ENCODE measurements at places on chromosomes 11 and 22.
A peak's percentile ranks its signal among the peaks of the same experiment; 100 is the strongest.

DNA sequence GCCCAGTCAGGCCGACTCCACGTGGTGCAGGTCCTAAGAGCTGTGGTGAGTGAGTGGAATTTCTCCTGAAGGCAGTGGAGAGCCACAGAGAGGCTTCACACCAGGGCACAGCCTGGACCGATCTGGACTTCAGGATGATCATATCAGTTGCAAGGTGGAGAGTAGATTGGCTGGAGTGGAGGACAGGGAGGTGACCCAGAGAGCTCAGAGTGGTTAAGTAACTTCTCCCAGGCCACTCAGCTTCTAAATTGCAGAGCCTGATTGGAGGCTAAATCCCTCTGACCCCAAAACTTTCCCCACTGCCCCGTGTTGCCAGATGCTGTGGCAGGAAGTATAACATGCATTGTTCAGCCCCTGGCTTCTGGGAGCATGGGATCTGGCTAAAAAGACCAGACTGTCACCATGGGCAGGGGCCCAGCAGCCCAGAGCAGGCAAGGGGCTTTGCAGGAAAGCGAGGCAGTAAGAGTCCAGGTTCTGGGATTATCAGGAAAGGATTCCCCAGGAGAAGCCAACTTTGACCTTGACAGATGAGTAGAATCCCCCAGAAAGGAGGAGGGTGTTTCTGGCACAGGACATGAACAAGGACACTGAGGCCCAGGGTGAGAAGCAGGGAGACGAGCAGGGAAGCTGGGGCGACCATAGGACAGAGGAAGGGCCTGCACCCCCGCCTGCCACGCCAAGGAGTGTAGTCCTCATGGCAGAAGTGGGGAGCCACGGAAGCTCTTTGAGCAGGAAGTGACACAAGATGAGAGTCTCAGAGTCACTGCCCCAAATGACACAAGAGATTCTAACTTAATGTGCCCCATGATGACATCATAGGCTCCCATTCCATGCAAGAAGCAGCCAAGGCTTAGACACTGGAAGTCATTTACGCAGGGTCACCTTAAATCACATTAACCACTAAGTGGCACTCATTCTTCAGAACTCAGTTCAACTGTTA is 4.8 kb downstream of the SLC35C1 start:
- no peak for DNase-seq

DNA sequence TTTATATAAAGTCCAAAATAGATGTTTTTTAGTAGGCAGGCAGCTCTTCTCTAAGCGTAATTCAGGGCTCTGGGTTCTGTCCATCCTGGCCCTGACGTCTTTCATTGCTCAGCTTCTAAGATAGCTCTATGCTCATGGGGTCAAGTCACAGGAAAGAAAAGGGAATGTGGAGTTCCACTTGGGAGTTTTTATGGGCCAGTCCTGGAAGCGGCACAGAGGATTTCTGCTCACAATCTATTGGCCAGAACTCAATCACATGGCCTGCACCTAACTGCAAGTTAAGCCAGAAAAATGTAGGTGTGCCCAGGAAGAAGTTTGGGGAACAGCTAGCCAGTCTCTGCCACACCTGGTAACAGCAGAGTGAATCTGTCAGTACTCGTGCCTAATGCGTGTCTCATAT is 7.4 kb upstream of the ZBTB16 start:
- DNase-seq = no peak

GRCh38 chr11:67404515-67405195 is 772 bp downstream of the TBC1D10C start:
- DNase-seq = peak; percentile 25

DNA sequence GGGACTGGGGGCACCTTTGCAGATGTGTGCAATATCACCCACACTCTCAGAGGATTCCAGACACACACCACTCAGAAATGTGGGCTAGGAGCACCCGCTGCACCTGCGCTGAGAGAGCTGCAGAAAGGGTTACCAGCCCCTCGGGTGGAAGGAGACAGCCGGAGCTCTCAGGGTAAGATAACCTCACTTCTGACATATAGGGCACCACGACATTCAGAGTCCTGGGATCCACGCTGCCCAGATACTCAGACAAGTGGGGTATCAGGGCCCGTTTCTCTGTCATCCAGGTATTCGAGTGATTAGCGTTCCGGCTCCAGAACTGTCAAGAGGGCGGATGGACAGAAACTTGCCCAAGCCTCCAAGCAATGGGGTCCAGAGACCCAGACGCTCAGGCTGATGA is 6.2 kb upstream of the SYT8 start:
- no peak for DNase-seq

DNA sequence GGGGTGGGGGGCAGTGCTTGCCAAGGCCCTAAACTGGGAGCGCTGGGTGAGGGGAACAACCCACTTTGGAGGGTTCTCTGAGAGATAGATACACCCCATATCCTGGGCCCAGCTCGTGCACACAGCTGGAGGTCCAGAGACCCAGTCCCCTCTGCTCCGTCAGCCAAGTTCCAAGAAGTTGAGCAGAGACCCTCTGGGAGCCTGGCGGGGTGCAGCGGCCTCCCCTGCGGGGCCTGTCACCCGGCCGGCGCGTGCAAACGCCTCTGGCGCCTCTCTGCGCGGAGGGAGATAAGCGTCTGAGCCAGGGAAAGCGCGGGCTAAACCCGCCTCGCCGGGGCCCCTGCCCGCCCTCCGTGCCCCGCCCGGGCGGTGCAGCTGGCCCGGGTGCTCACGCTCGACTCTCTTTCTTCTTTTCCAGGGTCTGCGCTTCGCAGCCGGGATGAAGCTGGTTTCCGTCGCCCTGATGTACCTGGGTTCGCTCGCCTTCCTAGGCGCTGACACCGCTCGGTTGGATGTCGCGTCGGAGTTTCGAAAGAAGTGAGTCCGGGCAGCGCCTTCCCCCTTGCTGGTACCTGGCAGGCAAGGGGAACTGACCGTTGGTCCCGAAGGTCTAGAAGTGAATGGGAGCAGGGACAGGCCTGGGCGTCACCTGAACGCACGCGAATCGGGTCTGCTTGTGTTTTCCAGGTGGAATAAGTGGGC is 540 bp downstream of the ADM start:
- no peak for DNase-seq

GRCh38 chr22:26846645-26847044 is 189.3 kb downstream of the MIAT start:
- DNase-seq = no peak

GRCh38 chr11:12516387-12517105 is 139.2 kb downstream of the PARVA start:
- no peak for DNase-seq

GRCh38 chr11:2686360-2687222 is 13.2 kb downstream of the KCNQ1OT1 start:
- no peak for DNase-seq

DNA sequence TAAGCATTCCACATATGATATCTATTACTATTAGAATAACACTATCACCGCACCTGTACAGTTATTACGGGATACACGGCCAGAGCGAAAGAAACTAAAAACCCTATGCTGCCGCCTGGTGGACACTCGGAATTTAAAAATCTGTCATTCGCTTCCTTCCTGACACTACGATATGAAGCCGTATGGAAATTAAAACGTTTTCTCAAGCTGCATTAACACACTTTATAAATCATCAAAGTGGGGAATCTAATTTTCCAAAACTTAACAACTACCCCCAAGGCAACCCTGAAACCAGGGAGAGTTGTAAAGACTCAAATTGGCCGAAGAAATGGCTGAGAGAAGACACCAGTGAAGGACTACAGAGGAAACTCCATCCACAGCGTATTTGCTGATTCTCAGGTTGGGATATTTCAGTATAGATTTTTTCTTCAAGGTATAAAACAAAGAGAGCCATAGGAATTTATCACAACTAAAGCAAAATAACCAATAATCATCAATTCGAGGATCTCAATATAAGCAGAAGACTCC is 1.4 kb downstream of the CCDC73 start:
- no peak for DNase-seq

DNA sequence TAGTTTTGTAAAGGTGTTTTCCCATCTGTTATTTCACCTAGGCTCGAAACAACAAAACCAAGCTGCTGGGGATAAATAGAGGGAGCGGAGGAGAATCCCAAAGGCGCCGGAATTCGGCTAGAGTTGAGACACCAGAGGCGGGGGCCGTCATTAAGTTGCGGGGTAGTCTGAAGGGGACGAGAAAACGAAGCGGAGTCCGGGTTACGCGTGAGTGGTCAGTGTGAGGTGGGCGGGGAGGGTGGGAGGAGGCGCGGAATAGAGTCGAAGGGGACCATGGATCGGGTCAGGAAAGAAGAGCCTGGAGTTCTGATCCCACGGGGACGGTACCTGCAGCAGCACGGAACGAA is 361 bp downstream of the SRPRA start:
- no peak for DNase-seq

DNA sequence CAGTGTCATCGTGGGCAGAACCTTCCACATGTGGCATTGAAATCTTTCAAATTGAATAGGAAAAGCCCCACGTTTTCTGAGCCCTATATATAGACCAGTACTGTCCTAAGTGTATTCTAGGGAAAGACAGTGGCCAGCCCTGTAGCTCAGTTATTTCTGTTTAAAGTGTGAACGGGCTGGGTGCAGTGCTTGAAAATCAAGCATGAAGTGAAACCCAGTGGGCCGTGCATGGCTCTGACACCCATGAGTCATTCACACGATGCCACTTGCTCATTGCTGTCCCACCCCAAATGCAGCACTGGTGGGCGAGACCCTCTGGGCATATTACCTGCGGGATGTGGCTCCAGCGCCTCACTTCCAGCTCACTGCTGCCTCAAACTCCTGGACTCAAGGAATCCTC is 29.8 kb upstream of the CCDC188 start:
- DNase-seq = no peak

DNA sequence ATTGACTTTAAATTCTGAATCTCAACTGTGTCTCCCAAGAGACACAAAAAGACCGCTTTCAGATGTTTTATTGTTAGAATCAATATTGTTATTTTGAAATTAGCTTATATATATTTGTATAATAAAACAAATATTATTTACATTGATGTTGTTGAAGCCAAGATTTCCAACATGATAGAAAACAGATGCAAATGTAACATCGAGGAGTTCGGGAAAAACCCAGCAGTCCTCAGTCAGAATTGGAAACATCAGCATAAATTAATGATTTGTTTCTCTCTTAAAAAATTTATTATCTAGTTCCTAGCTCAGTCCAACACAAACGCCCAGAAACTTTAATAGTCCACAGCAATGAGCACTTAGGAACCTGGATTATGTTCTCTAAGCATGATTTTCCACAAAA is 1330.4 kb downstream of the TBC1D22A start:
- no peak for DNase-seq

GRCh38 chr22:19226428-19226827 is 47.9 kb upstream of the SLC25A1 start:
- no peak for DNase-seq

- no peak for DNase-seq
Observed at GRCh38 chr11:69894181-69894611, 75.0 kb upstream of the FGF3 start.

- DNase-seq = peak; percentile 26
Observed at GRCh38 chr11:128726458-128727139, 32.7 kb downstream of the FLI1 start.

DNA sequence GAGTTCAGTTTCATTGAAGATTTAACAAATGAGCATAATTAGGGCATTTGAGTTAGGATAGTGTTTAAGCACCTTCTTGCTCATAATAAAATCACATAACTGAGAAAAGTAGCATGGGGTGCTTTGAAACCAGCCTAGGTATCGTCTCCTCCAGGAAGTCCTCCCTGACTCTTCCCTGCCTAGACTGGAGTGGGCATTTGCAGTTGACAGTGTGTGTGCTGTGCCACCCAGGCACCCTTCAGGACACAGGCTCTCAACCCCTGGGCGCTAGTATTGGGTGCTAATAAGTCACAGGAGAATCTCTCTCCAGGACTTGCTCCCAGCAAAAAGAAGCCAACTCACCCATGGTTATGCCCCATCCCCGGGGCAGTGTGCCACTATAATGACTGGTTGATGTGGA is 584.1 kb downstream of the INSC start:
- DNase-seq = no peak

Measured in C1 segment of cervical spinal cord (tissue), 14 donors.